ENCODE measurements at places on chromosomes 3 and 15.

DNA sequence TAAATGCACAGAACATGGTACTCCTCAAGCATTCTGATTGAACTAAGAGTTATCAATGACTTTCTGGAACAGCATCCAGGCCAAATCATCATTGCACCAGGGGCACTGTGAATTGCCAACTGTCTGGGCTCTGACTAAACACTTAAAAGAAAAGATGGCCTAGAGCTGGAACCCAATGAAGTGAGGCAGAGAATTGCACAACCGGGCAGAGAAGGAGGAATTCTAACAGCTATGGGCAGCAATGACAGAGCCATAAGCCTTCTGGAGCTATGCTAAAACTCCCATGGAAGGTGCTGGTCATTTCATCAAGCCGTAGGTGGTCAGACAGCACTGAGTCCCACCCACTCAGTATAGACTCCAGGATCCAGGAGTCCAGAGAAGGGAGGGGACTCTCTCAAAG lies 48.1 kb upstream of the OXTR start:
- no peak for DNase-seq

DNA sequence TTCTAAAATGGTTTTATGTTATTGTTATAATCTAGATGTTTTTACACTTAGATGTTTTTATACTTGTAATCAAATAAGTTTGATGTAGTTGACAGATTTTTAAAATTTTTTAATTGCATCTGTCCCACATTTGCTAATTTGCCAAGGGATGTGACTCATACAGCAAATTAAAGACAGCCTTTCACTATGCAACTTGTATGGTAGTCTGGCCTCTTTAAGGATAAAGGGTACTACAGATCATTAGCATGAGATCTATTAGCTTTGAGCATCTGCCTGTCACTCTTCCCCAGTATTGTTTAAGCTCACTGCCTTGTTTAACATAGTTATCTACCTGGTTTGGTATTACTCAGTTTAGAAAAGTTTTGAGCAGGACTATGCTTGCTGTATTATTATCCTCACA lies 83.0 kb downstream of the NPTN start:
- DNase-seq: no peak

GRCh38 chr3:157333551-157333991 lies 103.1 kb upstream of the PTX3 start:
- no peak for DNase-seq

- DNase-seq: no peak
These were observed 714 bp downstream of the ECT2 start for GRCh38 chr3:172751175-172751704.

- DNase-seq: no peak
These were observed 594.1 kb downstream of the FGF12 start for GRCh38 chr3:192133271-192133670.

Data from activated naive CD8-positive, alpha-beta T cell treated with anti-CD3 and anti-CD28 coated beads, Interleukin-2, amount 50 U/mL, for 24 hours (primary cell).